ENCODE measurements at places on chromosomes 1 and 21.

GRCh38 chr1:188594542-188595235 is 1765.9 kb downstream of the PLA2G4A start:
- DNase-seq: no peak

GRCh38 chr21:46065215-46065913 is 32.5 kb upstream of the COL6A2 start:
- peak; percentile 18 for DNase-seq

DNA sequence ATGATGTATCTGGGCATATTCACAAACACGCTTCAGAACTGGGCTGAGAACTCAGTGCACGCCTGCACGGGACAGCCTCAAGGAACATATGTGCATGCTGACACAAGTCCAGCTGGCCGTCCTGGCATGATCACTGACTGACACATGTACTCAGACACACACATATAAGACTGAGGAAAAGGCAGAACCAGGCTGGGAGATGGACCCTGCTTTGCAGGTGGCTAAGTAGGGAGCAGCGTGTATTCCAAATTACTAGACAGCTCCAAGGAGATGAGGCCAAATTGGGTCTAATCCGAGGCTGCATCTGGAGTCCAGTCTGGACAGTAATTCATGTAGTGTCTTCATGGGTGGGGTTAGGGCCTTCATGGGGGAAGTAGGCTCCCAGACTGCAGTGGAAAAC is 41.4 kb upstream of the GJB5 start:
- DNase-seq: no peak

- no peak for DNase-seq
Measured at GRCh38 chr1:5933050-5933449, 59.2 kb downstream of the NPHP4 start.

GRCh38 chr1:60911966-60912697 is 170.2 kb upstream of the NFIA start:
- DNase-seq: no peak

DNA sequence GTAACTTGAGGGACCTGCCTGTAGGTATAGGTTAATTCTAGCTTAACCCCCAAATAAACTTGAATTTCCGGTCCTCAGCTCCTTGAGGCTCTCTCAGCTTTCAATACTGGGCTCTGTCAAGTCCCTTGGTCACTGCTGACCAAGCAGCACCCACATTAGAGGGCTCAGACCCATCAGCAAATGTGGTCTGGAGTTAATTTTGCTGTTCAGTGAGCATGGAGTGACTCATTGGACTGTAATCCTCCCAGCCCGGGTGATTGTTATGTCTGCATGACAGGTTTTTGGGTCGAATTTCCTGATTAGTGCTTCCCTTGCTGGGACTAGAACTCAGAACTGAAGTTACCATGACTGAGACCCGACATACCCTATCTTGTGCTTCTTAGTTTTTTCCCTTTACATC is 130.6 kb downstream of the URB2 start:
- DNase-seq: no peak

- no peak for DNase-seq
Measured at GRCh38 chr21:17359781-17360180, 153.1 kb upstream of the CXADR start.

DNA sequence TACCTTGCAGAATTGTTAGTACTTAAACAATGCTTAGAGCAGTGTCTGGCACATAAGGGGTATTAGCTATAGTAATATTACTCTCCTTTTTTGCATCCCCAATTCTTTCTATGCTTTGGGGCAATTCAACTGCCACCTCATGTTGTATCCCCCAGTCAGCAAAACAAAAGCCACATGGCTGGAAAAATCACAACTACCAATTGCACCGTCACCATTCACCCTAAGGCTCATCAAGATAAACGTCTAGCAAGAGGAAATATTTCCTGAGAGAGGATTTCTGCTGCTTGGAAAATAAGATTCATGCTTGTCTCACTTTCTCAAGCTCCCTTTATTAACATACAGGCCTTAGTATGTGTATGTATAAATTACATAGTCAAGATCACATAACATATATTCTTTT is 12.1 kb upstream of the TLR5 start:
- DNase-seq: no peak

GRCh38 chr1:235513495-235514366 is 9.5 kb upstream of the B3GALNT2 start:
- peak; percentile 43 for DNase-seq

GRCh38 chr1:204651843-204652421 is 33.6 kb downstream of the LRRN2 start:
- peak; percentile 12 for DNase-seq

DNA sequence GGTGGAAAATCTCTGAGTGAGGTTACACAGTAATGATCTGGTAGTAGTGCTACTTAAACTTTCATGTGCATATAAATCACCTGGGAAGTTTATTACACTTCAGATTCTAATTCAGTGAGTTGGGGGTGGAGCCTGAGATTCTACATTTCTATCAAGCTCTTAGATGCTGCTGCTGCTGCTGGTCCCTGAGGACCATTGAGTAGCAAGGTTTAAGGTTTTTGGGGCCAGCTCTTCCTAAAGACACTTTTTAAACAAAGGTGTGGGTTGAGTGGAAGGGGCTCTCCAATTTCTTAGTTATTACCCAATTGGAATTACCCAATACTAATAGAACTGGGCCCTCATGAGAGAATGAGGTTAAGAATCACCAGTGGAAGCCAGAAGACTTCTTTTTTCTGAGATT is 29.5 kb downstream of the KCNA3 start:
- no peak for DNase-seq

- peak; percentile 67 for DNase-seq
Measured at GRCh38 chr1:236395230-236395946, 1.3 kb downstream of the EDARADD start.

GRCh38 chr1:225863167-225863566 is 19.0 kb downstream of the TMEM63A start:
- no peak for DNase-seq

DNA sequence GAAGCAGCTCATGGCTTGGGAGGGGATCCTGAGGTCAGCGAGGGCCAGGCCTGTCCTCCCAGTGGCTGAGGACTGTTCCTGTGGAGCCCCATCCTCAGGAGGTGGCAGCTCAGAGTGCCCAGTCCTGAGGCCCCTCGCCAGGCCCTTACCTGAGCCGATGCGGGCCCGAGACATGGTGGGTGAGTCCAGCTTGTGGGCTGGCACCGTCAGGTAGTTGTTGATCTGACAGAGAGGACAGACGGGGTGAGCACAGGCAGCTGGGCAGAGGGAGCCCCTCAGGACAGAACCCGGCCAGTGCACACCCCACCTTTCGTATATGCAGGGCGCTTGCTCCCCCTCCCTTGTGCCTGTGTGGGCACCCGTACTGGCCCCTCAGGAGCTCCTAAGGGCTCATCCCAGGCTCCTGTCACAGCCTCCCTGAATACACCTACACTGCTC is 53.9 kb downstream of the SLC9A1 start:
- no peak for DNase-seq

DNA sequence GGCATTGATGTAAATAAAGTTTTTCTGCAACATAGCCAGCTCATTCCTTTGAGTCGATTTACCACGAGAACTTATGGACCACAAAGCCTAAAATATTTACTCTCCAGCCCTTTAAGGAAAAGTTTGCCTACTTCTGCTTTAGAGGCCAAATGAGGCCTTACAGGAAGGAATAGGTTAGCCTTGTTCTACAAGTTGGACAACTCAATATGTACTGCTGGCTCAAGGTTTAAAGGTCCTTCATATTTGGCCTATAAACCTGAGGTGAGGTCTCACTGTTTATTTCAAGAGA is 144.5 kb upstream of the DNAH14 start:
- DNase-seq: no peak

DNA sequence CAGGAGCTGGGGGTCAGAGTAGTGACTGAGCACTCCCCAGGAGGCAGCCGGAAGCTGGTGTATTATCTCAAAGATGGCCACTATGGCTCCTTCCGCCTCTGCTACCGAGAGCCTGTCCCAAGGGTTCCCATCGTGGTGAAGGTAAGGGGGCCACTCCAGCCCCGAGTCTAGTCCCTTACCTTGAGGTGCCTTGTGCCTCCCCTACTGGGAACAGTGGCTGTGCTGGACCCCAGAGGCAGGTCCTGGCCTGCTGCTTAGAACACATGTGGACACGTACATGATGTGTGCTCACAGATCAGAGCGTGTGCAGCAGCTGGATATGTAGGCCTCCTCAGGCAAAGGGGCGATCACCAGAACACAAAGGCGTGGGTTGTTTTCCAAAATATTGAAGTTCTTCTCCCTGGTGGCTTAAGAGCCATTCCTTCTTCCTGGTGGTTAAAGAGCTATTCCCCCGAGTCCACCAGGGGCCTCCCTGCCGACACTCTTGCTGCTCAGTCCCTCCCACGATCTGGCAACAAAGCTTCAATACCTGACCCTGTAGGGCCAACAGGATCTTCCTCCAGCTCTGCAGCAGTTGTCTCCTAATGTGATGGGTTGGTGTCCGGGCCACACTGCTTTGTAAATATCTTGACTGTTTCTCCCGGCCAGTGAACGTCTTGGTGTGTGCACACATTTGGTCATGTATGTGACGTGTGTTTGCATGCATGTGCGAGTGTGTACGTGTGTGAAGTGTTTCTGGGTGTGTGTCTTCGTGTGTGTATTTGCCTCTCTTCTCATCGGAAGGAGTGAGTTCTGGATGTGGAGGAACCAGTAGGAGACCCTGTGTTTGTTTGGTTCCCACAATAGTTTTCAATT is 68.4 kb upstream of the TINAGL1 start:
- DNase-seq: peak; percentile 33

DNA sequence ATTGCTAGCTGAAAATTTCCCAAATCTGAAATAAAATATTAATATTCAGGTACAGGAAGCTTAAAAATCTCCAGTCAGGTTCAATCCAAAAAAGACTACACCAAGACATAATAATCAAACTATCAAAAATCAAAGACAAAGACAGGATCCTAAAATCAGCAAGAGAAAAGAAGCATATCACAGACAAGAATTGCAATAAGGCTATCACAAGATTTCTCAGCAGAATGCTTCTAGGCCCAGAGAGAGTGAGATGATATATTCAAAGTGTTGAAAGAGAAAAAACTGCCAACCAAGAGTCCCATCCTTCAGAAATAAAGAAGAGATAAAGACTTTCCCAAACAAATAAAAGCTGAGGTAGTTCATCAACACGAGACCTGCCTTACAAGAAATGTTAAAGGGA is 5.0 kb upstream of the SELP start:
- DNase-seq: no peak

All from DND-41 (cell line).